ENCODE measurements at places on chromosomes 7 and 10. TPM values are rescaled to one million over a fixed set of nuclear protein-coding genes. Genes with fewer than 3 reads are reported as not detected.

GFRA1 gene
- 48.8 TPM for total RNA-seq

HECTD2 gene
- total RNA-seq, result 19.8 TPM

DNA sequence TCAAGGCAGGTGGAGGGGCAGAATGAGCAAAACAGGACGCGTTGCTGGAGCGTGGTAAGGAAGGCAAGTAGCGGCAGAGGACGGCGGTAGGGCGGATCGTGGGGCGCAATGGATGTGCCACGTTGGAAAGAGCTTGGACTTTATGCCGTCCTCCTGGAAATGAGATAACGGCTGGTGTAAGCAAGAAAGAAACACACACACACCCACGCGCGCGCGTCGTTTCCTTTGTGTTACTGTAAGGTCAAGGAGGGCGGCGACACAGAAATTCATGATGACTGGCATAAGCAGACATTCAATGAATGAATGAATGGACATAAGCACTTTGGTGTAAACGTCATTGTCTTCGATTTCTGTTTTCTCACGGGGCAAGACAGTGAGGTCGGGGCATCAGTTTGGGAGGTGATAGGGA, 683 bp upstream of the ENTPD7 start:
- peak; percentile 0 for ATAC-seq

DNA sequence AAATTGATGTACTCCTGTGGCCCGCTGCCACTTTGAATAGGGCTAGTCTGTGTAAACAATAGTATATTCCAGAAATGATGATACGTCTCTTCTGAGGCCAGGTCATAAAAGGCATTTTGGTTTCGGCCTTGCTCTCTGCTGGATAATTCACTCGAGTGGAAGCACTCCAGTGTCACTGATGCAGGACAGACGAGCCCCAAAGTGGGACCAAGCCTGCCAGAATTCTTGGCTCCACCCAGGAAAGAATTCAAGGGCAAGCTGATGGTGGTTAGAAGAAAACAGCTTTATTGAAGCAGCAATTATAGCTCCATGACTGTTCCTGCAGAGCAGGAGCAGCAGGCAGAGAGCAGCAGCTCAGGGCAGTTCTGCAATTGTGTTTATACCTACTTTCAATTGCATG, 717.6 kb downstream of the GRM8 start:
- no peak for ATAC-seq

DNA sequence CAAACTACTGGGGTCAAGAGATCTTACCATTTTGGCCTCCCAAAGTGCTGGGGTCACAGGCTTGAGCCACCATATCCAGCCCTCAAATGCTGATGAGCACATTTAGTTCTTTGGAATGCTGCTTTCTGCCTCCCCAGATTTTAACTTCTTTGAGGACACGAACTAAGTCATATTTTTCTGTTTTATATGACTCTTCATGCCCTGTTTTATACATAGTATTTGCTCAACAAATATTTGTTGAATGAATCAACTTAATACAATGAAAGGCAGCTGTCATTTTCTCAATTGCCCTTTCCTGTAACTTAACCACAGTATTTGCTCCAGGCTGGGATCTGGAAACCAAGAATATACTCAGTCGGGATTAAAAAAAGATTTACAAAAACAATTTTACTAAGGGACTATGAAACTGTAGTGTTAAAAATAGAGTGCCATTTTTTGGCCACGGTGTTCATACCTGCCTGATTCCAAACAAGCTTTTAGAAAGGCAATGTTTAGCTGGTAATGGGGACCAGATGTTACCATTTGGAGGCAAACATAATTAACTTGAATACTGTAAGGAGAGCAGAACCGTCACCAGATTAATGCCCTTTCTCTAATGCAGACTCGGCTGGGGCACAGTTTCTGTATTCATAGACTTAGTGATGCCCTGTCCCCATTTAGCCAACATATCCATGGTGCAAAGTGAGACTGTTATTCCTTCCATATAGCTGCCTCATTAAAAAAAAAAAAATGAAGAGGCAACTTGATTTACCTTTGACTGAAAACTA, 117.6 kb downstream of the NRP1 start:
- ATAC-seq, result no peak

- ATAC-seq, result no peak
Observed at GRCh38 chr7:121744319-121744718, 128.6 kb upstream of the PTPRZ1 start.

- no peak for ATAC-seq
Observed at GRCh38 chr7:784971-785370, 47.3 kb upstream of the SUN1 start.

DNA sequence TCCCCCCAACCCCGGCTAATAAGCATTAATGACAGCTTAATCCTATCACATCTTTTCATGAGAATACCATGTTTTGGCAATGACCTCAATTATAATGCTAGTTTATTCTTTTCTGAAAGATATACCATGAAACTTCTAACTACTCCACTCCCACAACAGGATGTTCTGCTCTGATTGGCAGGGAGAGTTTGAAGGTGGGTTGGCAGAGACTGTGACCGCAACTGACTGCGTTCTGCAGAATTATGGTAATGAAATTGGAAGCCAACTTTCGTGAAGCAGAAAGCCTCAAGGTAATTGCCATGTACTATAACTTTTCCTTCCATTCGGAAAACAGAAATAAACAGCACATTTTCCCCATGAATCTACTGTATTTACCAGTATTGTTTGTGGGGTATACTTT, 288.2 kb upstream of the SEMA3D start:
- ATAC-seq, result no peak

DNA sequence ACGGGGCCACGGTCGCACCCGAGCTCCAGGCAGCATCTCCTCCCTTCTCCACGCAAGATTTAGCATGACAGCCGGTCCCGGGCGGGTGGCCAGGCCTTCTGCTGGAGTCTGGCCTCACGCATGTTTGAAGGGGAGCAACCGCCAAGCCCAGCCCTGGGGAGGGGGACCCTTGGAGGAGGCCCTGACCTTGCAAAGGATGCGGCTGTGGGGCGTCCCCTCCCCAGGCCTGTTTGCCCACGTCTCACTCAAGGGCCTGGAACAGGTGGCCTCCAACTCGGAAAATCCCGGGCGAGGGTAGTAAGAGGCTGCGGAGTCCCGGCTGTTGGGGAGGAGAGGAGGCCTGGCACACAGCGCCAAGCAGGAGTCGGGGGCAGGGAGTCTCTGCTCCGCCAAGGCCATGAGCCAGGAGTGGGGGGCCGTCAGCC, 50.6 kb upstream of the DPYSL4 start:
- no peak for ATAC-seq

DNA sequence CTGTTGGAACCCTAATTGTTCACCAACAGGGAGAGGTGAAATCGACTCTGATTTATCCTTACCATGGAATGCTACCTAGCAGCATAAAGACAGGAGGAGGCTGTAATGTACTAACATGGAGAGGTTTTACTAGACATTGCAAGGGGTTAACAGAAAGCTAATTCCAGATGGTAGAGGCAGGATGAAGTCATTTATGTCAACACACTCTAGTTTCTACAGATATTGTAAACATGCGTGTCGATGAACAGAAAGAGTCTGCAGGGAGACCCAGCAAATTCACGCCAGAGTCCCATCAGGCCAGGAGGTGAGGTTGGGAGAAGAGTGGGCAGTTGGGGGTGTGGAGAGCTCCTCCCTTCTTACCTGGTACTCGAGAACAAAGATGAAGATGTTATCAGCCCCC, 7.0 kb downstream of the NPC1L1 start:
- ATAC-seq, result peak; percentile 14
